Fibroblast of upper back skin (primary cell): ENCODE measurements at places on chromosomes 3 and 15.
A peak's percentile ranks its signal among the peaks of the same experiment; 100 is the strongest.

GRCh38 chr15:78108300-78109084 lies 16.1 kb downstream of the SH2D7 start:
- DNase-seq: peak; percentile 83

DNA sequence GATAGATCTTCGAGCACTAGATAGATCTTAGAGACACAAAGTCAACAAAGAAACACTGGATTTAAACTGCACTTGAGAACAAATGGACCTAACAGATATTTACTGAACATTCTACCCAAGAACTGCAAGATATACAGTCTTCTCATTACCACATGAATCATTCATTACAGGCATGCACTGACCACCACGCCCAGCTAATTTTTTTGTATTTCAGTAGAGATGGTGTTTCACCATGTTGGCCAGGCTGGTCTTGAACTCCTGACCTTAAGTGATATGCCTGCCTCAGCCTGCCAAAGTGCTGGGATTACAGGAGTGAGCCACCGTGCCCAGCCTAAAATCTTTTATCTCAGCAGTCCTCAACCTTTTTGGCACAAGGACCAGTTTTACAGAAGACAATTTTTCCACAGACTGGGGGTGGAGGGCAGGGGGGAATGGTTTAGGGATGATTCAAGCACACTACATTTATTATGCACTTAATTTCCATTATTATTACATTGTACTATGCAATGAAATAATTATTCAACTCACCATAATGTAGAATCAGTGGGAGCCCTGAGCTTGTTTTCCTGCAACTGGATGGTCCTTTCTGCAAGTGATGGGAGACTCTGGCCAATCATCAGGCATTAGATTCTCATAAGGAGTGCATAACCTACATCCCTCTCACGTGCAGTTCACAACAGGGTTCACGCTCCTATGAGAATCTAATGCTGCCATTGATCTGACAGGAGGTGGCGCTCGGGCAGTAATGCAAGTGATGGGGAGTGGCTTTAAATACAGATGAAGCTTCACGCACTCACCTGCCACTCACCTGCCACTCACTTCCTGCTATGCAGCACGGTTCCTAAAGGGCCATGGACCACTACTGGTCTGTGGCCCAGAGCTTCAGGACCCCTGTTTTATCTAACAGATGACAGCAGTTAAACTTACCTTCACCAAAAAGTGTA lies 21.7 kb downstream of the CSNK1G1 start:
- no peak for DNase-seq

GRCh38 chr3:134366928-134367811 lies 7.1 kb downstream of the AMOTL2 start:
- no peak for DNase-seq

GRCh38 chr3:153115326-153115725 lies 46.7 kb upstream of the RAP2B start:
- no peak for DNase-seq

- DNase-seq: no peak
Observed at GRCh38 chr3:177154733-177155132, 42.5 kb downstream of the TBL1XR1 start.

DNA sequence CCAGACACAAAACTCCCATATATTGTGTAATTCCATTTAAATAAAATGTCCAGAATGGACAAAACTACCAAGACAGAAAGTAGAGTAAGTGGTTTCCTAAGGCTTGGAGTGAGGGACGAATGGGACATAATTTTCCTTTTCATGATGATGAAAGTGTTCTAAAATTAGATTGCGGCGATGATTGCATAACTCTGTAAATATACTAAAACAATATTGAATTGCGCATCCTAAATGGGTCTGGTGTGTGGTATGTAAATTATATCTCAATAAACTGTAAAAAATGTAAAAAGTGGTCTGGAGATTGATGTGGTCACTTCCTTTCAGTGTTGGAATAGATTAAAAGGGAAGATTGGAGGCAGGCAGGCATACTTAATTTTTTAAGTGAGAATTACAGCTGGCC lies 105.9 kb upstream of the KCNAB1 start:
- no peak for DNase-seq

GRCh38 chr3:174620138-174620537 lies 239.0 kb upstream of the NAALADL2 start:
- DNase-seq: peak; percentile 28

GRCh38 chr3:160792540-160792939 lies 36.5 kb downstream of the PPM1L start:
- no peak for DNase-seq

- no peak for DNase-seq
Observed at GRCh38 chr3:44957986-44958385, 18.0 kb downstream of the ZDHHC3 start.

GRCh38 chr3:169955406-169955805 lies 11.2 kb upstream of the SEC62 start:
- no peak for DNase-seq

DNA sequence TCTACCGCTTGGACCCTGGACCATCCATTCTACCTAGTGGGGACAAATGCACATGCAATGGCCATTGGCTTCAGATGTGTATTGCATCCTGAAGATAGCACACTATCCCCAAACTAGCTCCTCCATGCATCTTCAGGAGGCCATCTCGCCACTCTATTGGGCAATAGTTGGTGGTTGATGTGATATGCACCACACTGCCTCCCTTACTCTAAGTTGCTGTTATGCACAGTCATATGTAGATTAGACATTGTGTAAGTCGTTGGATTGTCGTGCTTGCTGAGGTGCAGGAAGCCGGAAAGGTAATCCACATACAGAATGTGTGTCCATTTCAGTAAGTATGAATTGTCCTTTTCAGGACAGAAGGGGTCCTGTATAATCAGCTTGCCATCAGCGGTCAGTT lies 26.7 kb upstream of the PLA2G4D start:
- DNase-seq: no peak

GRCh38 chr3:86658876-86659275 lies 332.1 kb downstream of the VGLL3 start:
- no peak for DNase-seq

GRCh38 chr15:28078191-28078719 lies 20.9 kb downstream of the OCA2 start:
- no peak for DNase-seq

DNA sequence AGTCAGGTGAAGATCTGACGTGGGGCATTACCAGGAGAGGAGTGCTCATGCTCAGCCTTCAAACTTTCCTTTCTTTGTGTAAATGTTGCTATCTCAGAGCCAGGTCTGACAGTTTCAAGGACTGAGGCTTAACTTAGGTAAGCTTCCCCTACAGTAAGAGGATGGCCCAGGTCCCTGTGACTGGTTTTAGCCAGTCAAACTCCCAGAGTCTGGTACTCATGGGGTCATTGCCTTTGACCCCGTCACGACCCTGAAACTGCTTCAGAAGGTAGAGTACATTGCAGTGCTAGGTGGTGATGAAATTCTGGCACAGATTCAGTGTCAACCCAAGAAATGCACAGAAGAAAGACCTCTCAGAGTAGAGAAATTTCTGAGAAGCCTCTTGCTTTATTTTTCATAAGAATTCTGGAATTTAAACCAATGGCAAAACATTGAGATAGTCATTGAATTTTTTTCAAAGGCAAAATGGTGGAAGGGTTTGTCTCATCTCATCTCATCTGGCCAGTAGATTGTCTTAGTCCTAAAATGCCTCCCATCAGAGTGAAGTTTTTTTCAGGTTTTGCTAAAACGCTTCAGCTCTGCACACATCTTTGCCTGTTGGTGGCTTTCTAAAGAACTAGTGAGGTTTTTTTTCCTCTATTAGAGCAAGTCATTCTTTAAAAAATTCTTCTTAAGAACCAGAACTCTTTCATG lies 23.1 kb downstream of the ZBTB38 start:
- DNase-seq: no peak

GRCh38 chr3:108985844-108986243 lies 32.2 kb upstream of the GUCA1C start:
- no peak for DNase-seq
